ENCODE measurements at places on chromosomes 11 and 22.

- peak; percentile 73 for DNase-seq
Observed at GRCh38 chr11:3003396-3004231, 11.5 kb upstream of the NAP1L4 start.

DNA sequence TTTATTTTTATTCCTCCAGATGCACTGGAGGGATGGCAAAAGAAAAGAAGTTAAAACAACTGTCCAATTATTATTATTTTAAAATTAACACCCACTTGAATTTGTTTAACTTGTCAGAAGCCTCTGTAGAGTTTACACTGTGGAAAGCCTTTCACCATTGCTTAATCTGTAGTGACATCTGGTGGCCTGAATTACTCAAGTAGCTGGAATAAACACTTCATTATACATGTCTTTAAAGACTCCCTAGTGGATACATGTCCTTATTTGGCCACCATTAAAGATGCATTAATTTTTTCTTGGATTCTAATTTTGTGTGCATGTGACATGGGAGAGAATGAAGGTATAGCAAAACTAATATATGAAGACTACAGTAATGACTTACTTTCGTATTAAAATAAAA is 1496.5 kb downstream of the FAM181B start:
- DNase-seq: peak; percentile 61

GRCh38 chr22:27853424-27853823 is 51.9 kb upstream of the MN1 start:
- DNase-seq: no peak

DNA sequence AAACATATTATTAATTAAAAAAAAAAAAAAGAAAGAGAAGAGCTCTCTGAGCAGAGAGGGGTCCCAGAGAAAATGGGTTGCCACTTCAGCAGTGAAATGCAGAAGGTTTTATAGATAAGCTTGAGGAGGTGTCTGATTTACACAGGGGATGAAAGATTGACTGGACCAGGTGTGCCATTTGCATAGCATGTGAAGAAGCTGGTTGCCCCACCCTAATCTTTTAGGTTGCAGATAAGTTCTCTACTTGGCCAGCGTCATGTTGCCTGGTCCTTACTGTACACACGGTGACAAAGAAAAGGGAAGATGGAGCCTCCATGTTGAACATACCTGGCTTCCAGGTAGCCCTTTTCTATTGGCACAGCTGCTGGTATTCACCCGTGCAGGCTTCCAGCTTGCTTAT is 41.4 kb downstream of the MS4A2 start:
- DNase-seq: no peak

DNA sequence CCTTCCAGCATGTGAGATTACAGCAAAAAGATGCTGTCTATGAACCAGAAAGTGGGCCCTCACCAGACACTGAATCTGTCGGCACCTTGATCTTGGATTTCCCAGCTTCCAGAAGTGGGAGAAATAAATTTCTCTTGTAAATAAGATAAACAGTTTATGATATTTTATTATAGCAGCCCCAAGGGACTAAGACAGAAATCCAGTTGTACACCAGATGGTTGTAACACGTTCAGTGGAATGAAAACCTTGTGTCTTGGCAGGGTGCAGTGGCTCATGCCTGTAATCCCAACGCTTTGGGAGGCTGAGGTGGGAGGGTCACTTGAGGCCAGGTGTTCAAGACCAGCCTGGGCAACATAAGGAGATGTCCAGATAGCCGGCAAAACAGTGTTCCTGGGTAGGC is 61.8 kb downstream of the MCHR1 start:
- DNase-seq: no peak

DNA sequence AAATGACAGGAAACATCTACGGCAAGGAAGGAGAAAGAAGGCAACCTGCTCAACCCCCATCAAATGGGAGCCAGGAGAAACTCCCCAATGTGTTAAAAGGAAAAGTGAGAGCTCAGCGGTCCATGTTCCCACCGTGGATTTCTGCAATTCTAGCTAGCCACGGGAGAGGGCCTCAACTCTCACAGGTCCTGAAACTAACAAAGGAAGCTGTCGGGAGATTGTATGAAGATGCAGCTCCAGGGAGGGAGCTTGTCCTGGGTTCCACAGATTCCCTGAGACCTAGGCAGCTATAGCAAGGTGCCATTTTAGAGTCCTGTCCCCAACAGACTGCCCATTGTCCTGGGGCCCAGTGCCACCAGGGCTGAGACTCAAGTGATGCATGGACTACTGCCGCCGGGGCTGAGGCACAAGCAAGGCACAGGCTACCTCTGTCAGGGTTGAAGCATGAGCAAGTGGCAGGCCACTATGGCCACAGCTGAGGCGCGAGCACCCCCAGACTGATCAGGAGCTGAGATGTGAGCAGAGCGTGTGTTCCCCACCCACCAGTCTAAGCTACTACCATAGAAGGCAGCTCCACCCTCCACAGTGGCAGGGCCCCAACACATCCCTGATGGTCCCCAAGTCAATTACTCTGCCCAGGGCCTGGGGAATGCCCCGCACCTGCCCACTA is 31.3 kb downstream of the RSF1 start:
- DNase-seq: no peak

- DNase-seq: peak; percentile 40
Observed at GRCh38 chr11:59141673-59142460, 789 bp upstream of the FAM111A start.

DNA sequence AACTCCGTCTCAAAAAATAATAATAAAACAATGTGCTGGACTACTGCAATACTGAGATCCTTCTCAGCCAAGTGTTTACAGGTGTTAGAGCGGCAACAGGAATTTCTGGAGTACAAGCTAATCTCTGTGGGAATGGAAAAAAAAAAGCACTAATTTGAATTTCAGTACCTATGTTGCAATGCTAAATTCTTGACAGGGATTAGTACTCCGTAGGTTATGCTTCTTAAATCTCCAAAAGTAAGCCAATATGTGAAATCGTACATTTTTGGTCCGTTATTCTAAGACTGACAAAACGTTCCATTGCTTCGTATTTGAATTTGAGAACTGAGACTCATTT is 1.1 kb downstream of the ATL3 start:
- no peak for DNase-seq

- DNase-seq: no peak
Observed at GRCh38 chr11:57097149-57097548, 84.6 kb upstream of the LRRC55 start.

GRCh38 chr22:44839061-44839460 is 86.7 kb downstream of the ARHGAP8 start:
- DNase-seq: no peak

GRCh38 chr11:76234021-76234415 is 27.7 kb upstream of the WNT11 start:
- DNase-seq: no peak

- no peak for DNase-seq
Observed at GRCh38 chr11:472272-472671, 22.2 kb downstream of the PTDSS2 start.

DNA sequence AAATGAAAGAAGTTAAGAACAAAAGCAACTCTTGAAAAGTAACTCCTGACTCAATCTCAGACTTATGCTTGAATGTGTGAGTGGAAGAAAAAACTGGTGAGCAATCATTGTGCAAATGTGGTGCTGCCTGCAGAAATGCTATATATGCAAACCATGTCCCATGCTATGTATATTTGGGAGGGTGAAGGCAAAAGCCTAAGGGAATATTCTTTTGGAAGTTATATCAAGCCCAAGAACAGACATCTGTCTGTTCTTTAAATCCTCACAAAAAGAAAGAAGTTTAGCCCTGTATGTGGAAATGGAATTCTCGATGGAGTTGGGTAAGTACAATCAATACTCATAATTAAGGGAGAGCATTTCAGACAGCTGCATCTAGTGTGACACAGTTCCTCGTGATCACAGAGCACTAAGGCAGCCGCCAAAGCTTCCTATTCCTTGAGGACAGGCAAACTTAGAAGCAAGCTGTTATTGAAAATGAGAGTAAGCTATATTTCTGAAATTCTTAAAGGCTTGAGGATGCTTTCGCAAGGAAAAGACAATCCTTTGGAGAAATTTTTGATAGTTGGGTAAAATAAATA is 406.5 kb upstream of the CHORDC1 start:
- no peak for DNase-seq

DNA sequence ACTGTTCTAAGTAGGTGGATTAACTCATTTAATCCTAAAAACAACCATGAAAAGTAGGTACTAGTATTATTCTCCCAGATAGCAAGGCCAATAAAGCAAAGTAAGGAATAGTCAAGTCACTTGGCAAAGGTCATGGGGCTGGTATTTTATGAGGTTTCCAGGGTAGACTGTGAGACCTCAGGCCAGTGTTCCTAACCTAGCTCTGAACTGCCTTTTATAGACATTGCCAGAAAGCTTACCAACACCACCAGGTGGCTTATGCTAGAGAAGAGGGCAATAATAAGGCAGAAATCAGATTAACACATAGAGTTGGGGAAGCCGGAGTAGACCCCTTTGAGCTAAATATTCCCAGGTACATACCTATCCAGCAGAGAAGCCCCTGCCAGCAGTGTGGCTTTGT is 490.9 kb upstream of the TENM4 start:
- DNase-seq: no peak

DNA sequence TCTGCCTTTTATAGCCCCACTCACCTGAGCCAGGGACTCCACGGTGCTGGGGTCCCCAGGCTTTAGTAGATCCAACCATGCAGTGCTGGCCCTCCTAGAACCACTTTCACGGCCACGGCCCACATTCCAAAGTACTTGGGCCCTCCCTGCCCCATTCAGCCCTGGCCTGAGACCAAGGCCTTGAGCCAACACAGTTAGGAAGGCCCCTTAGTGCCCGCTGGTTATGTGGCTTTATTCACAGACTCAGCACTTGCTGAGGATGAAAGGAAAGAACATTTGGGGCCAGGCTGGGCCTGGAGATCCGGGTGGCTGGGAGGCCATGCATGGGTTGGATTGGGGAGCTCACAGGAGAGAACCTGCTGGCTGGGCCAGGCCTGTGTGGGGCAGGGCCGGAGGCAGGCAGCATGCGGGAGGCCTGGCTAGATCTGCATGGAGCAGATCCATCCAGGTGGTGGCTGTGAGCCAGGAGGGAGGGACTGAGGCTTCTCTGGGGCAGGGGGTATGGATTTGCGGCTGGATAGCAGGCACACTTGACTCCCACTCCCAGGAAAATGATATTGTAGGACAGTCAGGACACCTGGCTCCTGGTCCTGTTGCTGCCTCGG is 12.6 kb downstream of the CHRM1 start:
- no peak for DNase-seq
